Mammary epithelial cell (primary cell): ENCODE measurements at places on chromosomes 7 and 10. TPM values are rescaled to one million over a fixed set of nuclear protein-coding genes. Genes with fewer than 3 reads are reported as not detected.

- DNase-seq, result peak; percentile 24
Measured at GRCh38 chr10:29130190-29130673, 158.6 kb upstream of the LYZL1 start.

UPK3BL2 gene
- total RNA-seq, result 1.3 TPM

CPA1 gene
- not detected in 2 replicates for total RNA-seq

DNA sequence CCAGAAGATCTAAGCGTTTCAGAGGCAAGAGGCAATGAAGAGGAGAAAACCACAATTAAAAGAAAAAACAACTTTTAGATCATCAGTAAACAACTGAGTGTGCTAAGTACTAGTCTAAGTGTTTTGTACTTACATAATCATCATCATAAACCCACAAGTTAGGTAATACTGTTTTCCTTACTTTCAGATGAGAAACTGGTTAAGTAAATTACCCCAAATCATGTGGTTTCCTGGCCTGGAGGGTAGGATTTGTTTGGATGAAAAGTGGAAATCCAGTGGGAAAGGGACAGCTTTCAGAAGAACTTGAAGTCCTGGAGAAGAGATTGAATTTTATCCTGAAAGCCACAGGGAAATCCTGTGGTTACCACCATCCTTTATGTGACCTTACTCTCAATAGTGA is 463.3 kb downstream of the LRMDA start:
- no peak for DNase-seq

DNA sequence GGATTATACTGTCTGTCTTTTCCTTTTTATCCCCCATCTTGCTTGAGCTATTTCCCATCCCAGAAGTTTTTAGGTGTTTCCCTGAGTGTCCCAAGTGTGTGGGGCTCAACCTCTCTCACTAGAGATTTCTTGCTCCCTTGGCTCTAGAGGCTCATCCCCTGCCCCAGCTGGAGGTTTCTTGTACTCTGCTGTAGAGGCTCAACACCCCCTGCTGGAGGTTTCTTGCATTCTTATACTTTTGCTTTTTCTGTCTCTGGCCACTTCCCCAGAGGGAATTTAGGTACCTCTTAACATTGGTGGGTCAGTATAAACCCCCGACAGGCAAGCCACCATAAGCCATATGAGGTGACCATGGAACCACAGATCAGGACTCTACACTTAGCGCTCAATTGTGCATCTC is 114.2 kb upstream of the FAM3C start:
- DNase-seq, result no peak

DNA sequence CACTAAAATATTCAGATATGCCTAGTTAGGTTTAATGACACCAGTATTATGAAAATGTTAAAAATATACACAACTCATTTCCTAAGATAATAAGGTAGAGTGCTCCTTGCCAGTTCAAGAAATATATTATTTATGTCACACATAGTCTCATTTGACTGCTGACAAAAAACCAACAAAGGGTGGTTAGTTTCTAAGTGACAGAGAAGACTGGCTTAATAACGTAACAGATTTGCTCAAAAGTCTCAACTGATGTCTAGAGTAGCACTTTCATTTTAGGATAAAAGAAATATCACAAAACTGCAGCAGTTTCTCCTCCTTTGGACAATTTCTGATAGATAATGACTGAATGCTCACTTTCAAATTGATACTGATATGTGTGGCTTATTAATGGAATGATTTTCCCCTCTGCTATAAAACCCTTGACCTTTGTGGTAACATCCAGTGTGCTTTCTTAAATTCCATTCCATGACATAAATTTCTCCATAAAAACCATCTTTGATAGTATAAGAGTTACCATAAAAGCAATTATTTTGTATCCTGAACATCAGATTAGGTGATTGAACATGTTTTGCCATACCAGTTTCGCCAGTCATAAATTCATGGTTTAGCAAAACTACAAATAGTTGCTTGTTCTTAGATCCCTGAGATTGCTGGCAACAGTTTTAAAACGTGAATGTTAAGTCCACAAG is 94.2 kb downstream of the NRBF2 start:
- DNase-seq, result no peak

GRCh38 chr7:44087911-44088838 is 5.8 kb upstream of the POLM start:
- DNase-seq, result no peak

CLRN3 gene
- not detected for total RNA-seq

UFSP1 gene
- 2.0 TPM for total RNA-seq

DNA sequence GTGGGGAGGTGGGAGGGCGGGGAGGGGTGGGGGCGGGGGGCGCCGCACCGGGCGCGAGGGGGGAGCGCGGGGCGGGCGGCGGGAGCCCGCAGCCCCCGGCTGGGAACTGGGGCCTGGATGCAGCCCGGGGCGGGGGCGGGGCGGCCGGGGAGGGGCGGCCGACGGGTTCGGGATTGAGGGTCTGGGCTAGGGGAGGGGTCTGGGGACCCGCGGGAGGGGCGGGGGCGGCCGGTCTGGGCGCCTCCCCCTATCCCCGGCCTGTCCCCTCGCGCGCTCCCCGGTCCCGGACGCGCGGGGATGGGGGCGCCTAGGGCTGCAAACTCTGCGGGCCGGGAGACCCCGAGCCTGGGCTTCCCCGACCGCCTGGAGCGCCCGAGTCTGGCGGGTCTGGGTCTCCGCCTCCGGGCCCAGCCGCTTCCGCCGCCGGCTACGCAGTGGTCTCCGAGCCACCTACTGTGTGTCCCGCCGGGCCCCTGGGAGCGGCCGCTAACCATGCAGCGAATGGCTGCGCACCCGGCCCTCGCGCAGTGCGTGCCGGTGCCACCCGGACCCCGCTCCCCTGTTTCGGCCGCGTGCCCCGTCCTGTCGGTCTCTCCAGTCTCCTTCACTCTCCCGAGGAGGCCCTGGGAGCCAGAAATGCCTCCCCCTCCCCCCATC is 375 bp upstream of the FGF8 start:
- DNase-seq, result no peak

- no peak for DNase-seq
Measured at GRCh38 chr7:87213252-87213651, 6.3 kb downstream of the TMEM243 start.

GRCh38 chr7:22952306-22953015 is 61.5 kb downstream of the HYCC1 start:
- DNase-seq, result no peak

GRCh38 chr10:122293961-122294380 is 22.9 kb downstream of the BTBD16 start:
- DNase-seq, result peak; percentile 95

- no peak for DNase-seq
Measured at GRCh38 chr7:73669288-73669701, 1.7 kb downstream of the VPS37D start.

DNA sequence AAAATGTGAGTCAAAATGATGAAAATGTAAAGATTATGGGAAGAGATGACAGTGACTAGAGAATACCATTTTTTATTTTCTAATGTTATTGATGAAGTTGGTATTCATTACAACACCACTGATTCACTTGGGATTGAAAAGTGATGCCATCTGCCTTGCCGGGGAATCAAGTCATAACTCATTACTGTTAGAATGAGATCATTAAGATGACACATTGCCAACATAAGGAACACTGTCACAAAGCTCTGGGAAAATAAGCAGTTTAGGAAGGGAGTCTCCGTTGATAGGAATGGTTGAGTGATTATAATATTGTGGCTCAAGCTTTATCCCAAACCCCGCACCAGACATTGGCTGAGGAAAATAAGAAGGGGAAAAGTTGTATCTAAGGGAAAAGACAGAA is 121.5 kb upstream of the PLPP4 start:
- DNase-seq, result no peak

SLC26A4 gene
- total RNA-seq, result 0.08 TPM in 1 of 2 replicates, not detected in the other

DNA sequence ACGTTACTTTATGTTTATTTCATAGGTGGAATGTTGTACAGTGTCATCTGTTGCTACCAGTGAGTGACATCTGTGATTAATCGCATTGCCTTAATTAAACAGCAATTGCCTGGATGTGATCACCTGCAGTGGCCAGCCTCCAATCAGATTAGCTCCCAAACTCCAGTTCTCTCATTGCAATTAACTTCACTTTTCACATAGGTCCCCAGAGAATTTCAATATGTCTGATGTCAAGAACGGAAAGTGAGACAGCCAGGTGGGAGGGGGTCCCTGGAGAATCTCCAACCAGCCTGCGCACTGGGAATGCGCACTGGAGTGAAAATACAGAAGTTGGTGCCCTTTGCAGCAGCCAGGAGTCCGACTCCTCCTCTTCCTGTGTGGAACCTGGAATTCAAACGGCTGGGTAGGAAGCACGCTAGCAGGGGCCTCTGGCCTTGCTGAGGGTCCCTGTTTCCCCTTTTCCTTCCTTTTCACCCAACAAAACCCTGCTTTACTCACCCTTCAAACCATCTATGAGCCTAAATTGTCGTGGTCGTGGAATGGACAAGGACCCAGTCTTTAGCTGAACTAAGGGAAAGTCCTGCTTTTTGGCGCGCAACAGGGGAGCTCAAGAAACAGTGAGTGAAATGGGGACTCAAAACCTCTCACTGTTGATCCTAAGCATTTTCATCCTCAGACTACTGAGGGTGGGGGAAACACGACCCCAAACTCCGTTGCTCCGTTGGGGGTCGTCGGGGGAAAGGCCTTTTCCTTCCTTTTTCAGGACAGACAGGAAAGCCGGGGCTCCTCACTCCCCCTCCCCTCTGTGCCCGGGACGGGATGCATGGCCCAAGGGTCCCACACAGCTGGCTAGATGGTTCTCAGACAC is 1355.5 kb upstream of the LRRTM3 start:
- DNase-seq, result peak; percentile 36

DNA sequence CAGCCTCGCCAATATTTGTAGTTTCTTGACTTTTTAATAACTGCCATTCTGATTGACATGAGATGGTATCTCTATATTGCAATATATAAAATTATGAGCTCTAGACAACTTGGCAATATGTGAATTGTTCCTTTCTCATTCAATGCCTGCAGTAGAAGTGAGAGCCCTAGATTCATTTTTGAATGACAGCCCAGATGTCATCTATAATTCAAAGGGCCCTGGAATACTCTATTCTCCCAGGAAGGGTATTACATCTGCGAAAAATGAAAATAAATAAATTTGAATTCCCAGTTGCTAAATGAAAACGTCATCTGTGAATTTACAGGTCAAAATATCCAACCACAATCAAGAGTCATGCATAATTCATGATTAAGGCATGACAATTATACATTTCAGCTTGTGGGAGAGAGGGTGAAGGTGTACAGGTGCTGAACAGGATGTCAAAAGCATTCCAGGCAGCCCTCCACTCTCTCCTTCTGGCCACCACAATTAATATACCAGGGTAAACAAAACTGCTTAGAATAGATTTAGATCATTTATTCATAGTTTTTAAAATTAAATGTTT is 1147.3 kb downstream of the XPNPEP1 start:
- DNase-seq, result no peak

DNA sequence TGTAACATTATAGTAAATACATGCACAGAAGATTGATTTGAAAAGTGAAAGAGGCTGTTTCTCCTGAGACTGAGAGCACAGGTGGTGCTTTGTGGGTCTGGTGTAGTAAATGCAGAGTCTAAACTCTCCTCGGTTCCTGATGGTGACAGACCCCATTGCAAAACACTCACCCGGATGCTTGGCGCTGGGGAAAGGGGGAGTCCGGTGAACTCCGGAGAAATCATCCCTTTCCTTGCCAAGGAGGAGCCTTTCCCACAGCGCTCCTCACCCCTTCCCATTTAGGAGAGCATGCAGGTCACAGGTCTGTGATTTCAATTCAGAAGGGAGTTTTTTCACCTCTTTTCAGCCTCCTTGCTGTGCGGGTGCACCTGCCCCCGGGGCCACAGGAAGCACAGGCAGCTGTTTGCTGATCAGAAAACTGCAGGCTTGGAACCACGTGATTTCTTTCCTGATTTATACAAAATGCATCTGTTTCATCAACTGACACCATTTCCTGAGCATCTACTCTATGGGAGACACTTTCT is 75.6 kb upstream of the LYZL2 start:
- DNase-seq, result no peak
